Activated CD4-positive, alpha-beta T cell treated with anti-CD3 and anti-CD28 coated beads, Interleukin-2, amount 10 ng/mL, durations not matched to agents 7 days and 5 days (primary cell): ENCODE measurements at places on chromosomes 7 and 10.

- no peak overlapping the region for H3K27ac ChIP-seq
- DNase-seq: no peak
- H3K27me3 ChIP-seq: no peaks in the 10 kb centered on the region
- H3K4me3 ChIP-seq: no peak overlapping the region
- H3K36me3 ChIP-seq: no peaks in the 10 kb centered on the region
These were observed 44.1 kb downstream of the VTI1A start for GRCh38 chr10:112491144-112491543.

GRCh38 chr10:70461397-70462348, 16.9 kb upstream of the PALD1 start:
- DNase-seq: peak; percentile 54
- H3K4me3 ChIP-seq: no peak overlapping the region
- H3K27me3 ChIP-seq: peaks cover 37% of the 10 kb centered on the region
- no peaks in the 10 kb centered on the region for H3K36me3 ChIP-seq
- no peak overlapping the region for H3K27ac ChIP-seq

DNA sequence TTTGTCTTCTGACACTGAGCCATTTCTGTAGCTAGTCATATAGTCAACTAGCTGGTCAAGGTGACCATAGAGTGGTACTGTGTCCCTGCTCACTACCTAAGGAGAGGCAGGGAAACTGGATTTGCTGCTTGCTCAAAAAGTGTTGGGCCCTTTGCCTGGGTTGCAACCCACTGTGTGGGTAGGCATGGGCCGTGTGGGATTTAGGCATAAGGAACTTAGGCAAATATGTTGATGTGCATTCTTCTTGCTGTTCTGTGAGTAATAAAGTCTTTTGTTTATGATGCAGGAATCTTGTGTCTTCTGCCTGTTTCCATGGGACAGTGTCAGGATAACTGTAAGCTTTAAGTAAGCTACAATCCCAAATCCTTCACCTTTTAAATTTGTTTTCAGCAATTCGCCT, 23.1 kb upstream of the TCTN3 start:
- no peaks in the 10 kb centered on the region for H3K27me3 ChIP-seq
- no peak overlapping the region for H3K27ac ChIP-seq
- DNase-seq: no peak
- no peaks in the 10 kb centered on the region for H3K4me1 ChIP-seq
- H3K36me3 ChIP-seq: no peaks in the 10 kb centered on the region

DNA sequence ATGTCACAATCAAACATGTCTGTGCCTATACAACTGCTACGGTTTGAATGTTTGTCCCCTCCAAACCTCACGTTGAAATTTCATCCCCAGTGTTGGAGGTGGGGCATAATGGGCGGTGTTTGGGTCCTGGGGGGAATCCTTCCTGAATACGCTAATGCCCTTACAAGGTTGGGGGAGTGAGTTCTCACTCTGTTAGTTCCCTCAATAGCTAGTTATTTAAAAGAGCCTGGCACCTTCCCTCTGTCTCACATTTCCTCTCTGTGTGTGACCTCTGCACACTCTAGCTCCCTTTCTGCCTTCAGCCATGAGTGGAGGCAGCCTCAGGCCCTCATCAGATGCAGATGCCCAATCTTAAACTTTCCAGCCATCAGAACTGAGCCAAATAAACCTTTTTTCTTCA, 129.5 kb downstream of the GRM8 start:
- no peaks in the 10 kb centered on the region for H3K36me3 ChIP-seq
- no peak overlapping the region for H3K27ac ChIP-seq
- no peak overlapping the region for H3K4me3 ChIP-seq

DNA sequence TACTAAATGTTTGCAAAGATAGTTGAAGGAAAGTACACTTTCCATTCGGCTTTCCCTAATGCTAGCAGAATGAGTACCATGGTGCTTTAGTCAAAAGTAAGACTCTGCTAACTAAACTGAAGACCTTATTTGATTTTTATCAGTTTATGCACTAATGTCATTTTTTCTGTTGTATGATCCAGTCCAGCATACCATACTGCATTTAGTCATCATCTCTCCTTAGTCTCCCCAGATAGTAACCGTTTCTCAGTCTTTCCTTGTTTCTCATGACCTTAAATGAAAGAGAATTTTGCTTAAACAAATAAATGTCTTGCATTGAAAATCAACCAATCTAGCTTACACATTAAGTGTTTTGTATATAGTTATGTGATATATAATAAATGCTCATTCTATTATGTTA, 529.5 kb upstream of the SEMA3D start:
- H3K27ac ChIP-seq: no peak overlapping the region
- H3K36me3 ChIP-seq: no peaks in the 10 kb centered on the region
- no peaks in the 10 kb centered on the region for H3K4me1 ChIP-seq
- H3K27me3 ChIP-seq: no peaks in the 10 kb centered on the region

DNA sequence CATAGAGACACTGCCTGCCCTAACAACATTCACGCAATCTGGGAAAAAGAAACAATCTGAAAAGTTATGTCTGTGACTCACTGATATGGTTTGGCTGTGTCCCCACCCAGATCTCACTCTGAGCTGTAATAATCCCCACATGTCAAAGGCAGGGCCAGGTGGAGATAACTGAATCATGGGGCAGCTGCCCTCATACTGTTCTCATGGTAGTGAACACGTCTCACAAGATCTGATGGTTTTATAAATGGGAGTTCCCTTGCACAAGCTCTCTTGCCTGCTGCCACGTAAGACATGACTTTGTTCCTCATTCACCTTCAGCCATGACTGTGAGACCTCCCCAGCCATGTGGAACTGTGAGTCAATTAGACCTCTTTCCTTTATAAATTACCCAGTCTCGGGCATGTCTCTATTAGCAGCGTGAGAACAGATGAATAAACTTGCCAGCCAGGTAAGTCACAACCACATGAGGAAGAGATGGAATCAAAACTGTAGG, 341.5 kb upstream of the AOAH start:
- H3K27me3 ChIP-seq: no peaks in the 10 kb centered on the region
- H3K4me1 ChIP-seq: peaks cover 17% of the 10 kb centered on the region
- H3K4me3 ChIP-seq: no peak overlapping the region

- H3K27me3 ChIP-seq: peaks cover 40% of the 10 kb centered on the region
- no peak for DNase-seq
- H3K4me3 ChIP-seq: no peak overlapping the region
These were observed 2.7 kb upstream of the ARHGAP22 start for GRCh38 chr10:48607356-48608278.

- no peak overlapping the region for H3K27ac ChIP-seq
- H3K4me3 ChIP-seq: no peak overlapping the region
These were observed 18.7 kb upstream of the CBLL1 start for GRCh38 chr7:107725138-107725740.

- H3K36me3 ChIP-seq: peaks cover 6% of the 10 kb centered on the region
- H3K27me3 ChIP-seq: peaks cover 30% of the 10 kb centered on the region
- DNase-seq: no peak
- no peak overlapping the region for H3K4me3 ChIP-seq
These were observed 756.1 kb downstream of the GRID1 start for GRCh38 chr10:85610381-85611092.

DNA sequence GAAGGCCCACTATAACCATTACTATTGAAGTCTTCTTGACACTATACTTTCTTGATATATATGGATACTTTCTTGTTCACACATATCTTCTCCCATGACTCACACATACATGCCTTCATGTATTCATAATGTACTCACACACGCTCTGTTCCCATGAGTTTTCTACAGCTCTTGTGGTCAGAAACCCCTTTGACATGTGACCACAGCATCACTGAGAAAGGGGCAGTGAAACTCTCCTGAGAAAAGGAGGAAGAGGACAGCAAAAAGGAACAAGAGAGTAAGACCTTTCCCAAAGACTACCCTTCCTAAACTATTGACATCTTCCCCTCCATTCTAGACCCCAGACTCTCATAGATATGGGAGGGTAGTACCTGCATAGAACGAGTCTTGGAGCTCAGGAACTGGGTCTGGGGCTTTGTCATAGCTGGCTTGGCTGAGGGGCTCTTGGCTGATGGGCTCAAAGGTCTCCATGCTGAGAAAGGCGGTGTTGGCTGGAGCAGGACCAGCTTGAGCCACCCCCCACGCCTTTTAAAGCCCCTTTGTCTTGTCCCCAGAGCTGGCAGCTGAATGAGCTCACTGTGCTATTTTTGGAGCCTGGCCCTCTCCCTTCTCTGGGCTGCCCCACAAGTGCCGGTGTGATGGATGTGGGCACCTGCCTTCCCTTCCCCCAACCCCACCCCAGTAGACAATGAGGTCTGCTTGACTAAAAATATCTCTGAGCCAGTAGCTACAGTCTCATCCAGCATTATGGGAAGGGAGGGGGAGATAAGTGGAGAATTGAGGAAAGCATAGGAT, 5.1 kb downstream of the SYNPO2L start:
- H3K4me3 ChIP-seq: no peak overlapping the region
- DNase-seq: no peak
- no peaks in the 10 kb centered on the region for H3K36me3 ChIP-seq
- H3K27ac ChIP-seq: no peak overlapping the region

DNA sequence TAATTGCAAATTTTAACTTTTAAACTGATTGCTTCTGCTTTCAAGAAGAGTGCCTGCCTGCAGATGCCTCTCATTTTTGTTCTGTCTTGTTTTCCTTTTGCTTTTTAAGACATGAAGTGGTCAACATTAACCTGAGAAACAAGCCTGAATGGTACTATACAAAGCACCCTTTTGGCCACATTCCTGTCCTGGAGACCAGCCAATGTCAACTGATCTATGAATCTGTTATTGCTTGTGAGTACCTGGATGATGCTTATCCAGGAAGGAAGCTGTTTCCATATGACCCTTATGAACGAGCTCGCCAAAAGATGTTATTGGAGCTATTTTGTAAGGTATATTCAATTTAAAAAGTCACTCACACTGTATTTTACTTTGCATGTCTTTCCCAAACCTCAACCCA, 8.8 kb downstream of the GSTO2 start:
- no peaks in the 10 kb centered on the region for H3K36me3 ChIP-seq
- no peak overlapping the region for H3K4me3 ChIP-seq
- no peak for DNase-seq
- H3K27me3 ChIP-seq: peaks cover 11% of the 10 kb centered on the region
- peaks cover 3% of the 10 kb centered on the region for H3K4me1 ChIP-seq

- H3K27ac ChIP-seq: no peak overlapping the region
- H3K4me3 ChIP-seq: no peak overlapping the region
- no peak for DNase-seq
- no peaks in the 10 kb centered on the region for H3K27me3 ChIP-seq
- H3K36me3 ChIP-seq: peaks cover 8% of the 10 kb centered on the region
These were observed 31.1 kb downstream of the NET1 start for GRCh38 chr10:5443429-5443828.

DNA sequence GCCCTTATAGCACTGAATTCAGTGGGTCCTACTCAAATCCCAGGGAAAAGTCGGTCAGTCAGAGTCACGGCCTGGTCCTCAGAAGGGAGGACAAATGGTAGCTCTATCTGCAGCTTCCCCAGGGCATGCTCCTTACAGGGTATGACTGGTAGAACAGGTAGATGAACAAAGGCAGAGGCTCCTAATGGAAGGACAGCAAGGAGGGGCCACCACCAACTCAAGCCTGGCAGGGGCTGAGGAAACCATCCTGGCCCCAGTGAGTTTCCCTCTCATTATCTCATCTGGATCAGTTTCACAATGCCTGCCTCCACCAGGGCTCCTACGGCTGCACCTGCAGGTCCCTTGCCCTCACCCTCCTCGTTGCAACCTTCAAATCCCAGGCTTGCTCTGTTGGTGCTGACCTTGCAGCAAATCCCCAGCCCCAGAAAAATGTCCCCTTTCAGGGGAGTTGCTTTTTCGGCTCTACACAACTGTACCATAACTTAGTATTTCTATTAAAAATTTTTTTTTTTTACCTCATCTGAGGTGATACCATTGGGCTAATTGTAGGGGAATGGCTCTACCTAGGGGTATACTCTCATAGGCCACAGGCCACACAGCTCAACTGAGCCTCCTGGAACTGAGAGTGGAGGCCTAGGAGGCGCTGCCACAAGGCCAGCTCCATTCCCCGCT, 2.4 kb upstream of the MYO1G start:
- DNase-seq: no peak
- H3K36me3 ChIP-seq: peaks cover 82% of the 10 kb centered on the region
- peak overlapping the region; percentile 95 for H3K27ac ChIP-seq
- peak overlapping the region; percentile 98 for H3K4me3 ChIP-seq
